ENCODE measurements at places on chromosomes 3 and 15. TPM values are rescaled to one million over a fixed set of nuclear protein-coding genes. Genes with fewer than 3 reads are reported as not detected.
A peak's percentile ranks its signal among the peaks of the same experiment; 100 is the strongest.

DNA sequence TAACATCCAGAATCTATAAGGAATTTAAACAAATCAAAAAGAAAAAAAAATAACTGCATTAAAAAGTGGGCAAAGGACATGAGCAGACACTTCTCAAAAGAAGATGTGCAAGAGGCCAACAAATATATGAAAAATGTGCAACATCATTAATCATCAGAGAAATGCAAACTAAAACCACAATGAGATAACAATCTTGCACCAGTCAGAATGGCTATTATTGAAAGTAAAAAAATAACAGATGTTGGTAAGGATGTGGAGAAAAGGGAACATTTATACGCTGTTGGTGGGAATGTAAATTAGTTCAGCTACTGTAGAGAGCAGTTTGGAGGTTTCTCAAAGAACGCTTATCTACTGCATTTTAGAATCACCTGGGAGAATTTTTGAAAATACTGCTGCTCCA lies 186.1 kb downstream of the OTOL1 start:
- DNase-seq, result no peak

DNA sequence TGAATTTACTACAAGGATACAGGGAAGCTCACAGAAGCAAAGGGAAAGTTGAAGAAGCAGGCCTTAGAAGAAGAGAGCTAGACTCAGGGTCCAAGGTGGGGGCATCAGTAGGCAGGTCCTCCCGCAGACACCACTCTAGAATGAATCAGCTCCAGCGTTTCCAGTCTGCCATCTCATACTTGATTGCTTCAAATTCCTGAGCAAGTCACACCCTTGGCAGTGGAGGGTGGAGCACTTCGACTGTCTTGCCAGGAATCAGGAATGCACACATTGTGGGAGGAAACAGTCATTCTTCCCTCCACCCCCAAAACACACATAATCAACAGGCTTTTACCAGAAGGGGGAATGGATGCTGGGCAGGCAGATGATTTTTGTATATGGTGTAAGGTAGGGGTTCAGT lies 78.5 kb downstream of the CHCHD6 start:
- DNase-seq, result peak; percentile 78

Gene TRPC1
- total RNA-seq, result 29.7 TPM

GRCh38 chr15:36942248-36942827 lies 158.0 kb downstream of the MEIS2 start:
- no peak for DNase-seq

DNA sequence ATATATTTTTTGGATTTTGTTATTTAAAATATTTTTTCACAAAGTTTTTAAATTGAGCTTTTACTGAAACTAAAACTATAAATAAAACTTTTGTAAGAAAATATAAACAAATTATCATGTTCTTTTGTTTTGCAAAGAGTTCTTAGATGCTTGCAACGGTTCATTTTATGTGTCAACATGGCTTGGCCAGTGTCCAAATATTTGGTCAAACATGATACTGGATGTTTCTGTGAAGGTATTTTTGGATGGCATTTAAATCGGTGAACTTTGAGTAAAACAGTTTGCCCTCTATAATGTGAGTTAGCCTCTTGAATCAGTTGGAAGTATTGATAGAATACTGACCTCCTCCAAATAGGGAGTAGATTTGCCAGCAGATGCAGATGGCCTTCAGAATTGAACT lies 612.6 kb upstream of the NECTIN3 start:
- no peak for DNase-seq

DNA sequence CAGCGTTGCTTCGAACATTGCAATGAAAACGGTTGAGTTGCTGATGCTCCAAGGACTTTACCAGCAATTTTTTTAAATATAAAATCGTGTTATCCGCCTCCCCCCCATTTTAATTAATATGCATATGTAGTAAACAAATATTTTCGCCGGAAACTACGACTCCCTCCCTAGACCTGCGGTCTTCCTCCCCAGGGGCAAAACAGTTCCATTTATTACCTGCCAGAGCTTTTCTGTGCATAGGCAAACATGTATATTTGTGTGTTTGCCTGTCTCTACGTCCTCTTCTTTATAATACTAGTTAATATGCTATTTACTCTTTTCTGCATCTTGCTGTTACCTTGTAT lies 593 bp upstream of the RSL24D1 start:
- no peak for DNase-seq

Gene GOLGB1
- 5.0 TPM for total RNA-seq

- no peak for DNase-seq
Observed at GRCh38 chr15:29473621-29474105, 204.0 kb upstream of the NSMCE3 start.

DNA sequence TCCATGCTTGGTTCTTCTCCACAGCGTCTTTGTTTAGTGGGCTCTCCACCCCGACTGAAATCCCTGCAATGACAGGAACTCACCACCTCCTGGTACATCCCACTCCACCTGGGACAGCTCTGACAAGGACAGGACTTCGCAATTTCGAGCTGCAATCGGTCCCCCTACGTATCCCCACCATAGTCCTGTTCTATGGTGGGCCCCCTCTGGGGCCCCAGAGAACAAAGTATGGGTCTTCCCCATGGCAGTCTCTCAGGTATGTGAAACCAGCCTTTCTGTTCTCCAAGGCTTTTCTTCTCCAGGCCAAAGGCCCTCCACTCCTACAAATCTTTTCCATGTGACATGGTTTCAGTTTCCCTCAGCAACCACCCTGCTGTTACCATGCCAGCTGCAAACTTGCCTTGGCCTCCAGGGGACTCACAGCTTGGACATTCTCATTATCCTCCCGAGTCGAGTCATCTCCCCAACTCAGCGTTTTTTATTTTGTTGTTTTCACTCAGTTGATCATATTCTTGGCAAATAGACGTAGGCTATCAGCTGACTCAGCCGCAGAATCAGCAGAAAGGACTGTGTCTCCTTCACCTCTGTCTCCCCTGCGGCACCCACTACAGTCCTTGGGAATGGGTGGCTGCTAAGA lies 233.3 kb downstream of the OPA1 start:
- peak; percentile 77 for DNase-seq

GRCh38 chr3:55860049-55860721 lies 373.1 kb upstream of the WNT5A start:
- no peak for DNase-seq

GRCh38 chr3:54366839-54367238 lies 244.5 kb downstream of the CACNA2D3 start:
- DNase-seq, result no peak

DNA sequence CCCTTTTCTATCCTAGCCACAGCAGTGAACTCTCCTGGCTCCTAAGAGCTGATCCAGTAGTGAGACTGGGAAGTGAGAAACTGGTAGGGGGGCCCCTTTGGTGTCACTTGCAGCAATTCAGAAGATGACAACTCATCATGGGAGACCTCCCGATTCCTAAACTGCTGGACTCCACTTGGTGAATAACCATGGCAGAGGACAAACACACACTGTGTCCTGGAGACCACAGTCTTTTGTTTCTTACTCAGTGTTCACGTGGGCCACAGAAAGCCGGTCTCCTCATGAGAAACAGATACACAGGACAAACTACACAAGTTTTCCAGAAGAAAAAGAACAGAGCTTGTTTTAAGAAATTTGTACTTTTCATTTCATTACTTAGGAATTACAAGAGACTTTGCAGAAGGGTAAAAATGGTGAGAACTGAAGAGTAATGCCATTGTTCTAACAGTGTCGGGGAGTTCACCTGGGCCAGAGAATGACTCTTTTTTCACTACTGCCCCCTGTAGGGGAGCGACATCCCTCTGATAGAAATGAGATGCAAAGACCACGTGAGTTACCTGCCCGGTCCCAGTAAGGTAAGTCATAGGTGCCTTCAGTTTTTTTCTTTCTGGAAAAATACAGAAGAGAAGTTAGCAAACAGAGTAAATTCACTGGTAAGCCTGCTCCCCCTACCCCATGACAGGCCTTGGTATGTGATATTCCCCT lies 38.1 kb downstream of the ST3GAL6 start:
- DNase-seq, result no peak

- DNase-seq, result no peak
Observed at GRCh38 chr3:159007331-159007730, 205.5 kb downstream of the MFSD1 start.

Gene ADAMTS17
- not detected for total RNA-seq

Gene CDCP1
- total RNA-seq, result 11.3 TPM

Gene HIGD2B
- not detected for total RNA-seq

DNA sequence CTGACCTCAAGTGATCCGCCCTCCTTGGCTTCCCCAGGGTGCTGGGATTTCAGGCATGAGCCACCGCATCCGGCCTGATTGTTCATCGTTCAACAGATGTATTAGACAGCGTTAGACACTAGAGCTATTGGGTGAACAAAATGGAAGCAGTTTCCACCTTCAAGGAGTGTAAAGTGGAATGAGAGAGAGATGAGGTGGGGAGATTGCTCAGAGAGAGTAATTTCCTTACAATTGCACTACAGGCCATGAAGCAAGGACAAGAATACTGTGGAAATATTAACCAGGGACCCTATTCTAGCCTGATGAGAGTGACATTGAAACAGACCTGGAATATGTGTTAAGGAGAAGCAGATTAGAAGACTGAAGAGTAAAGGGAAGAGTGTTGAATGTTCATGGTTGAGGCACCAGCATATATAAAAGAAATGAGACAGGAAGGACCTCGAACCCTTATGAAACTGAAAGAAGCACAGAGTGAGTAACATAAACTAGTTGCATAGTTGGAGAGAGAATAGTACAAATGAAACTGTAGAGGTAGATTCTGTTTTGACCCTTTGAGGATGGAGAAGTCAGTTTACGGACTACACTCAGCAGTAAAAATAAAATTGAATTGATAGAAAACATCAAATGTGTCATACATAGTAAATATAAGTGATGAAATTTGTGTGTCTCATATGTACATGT lies 7.2 kb downstream of the RTF1 start:
- DNase-seq, result no peak

DNA sequence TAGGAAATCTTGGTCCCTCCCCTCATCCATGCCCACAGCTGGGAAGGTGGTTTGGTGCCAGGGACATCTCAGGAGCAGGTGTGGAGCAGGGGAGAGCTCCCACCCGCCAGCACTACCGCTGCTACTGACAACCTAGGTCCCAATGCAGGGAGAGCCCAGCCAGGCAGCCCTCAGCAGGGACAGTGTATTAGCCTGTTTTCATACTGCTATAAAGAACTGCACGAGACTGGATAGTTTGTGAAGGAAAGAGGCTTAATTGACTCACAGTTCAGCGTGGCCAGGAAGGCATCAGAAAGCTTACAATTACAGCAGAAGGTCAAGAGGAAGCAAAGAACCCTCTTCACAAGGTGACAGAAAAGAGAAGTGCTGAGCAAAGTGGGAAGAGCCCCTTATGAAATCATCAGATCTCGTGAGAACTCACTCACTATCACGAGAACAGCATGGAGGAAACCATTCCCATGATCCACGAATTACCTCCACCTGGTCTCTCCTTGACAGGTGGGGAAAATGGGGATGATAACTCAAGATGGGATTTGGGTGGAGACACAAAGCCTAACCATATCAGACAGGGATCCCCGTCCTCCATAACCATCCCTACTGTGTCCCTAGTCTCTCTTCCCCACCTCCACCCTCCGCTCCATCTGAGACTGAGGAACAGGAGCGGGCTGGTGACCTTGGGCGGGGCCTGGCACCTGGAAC lies 218.6 kb downstream of the TBC1D2B start:
- DNase-seq, result no peak

Gene SLC28A1
- not detected for total RNA-seq

Gene PLA2G4E
- not detected for total RNA-seq

- DNase-seq, result peak; percentile 58
Observed at GRCh38 chr3:122942937-122943827, 84.4 kb downstream of the SEMA5B start.

DNA sequence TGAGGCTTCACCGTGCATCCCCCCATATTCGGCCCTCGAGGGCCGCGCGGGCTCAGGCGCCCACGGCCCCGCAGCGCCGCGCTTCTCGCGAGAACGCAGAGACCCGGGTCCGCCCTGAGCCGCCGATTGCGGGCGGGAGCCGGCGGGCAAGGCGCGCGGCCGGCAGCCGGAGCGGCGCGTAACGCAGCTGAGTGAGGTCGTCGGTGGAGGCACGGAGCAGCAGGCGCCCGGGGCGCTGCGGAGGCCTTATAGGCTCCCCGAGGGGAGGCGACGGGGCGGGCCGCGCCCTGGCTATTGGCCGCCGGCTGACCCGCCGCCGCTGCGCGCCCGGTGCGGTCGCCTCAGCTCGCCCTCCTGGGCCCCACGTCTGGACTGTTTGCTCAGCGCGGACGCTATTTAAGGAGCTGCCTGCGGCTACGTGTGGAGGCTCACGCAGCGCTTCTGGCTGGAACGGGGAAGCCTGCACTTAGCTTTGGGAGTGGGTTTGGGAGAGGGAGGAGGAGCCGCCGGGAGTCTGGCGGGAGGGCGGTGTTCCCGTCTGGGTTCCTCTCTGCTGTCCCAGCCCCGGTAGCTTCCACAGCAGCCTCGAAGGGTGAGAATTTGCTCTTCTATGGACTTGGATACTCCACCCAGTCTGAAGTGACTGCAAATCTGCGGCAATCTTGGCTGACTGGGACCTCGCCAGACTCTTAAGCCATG lies at the start of gene PLOD2:
TSS of gene PLOD2 (minus strand) at position 221 of the 699 bp plus-strand sequence. CDS start at position 26, 195 bp downstream.
- peak; percentile 97 for DNase-seq

DNA sequence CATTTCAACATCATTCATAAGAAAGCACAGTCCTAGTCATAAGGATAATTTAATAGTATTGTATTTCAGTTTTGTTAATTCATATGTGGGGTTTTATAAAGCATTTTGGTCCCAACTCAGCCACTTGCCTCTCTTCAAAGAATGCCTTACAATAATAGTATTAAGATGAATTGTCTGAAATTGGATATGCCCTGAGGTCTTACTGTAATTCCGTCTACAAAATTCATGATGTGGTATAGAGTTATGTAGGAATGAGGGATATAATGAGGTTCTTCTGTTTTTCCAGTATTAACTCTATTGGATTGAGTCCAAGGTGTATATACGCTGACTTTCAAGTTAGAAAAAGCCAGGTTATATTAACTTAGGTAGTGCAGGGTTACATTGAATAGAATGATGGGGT lies 177.0 kb downstream of the GOLIM4 start:
- no peak for DNase-seq

Gene ACAN
- total RNA-seq, result not detected

Gene OSTN
- total RNA-seq, result not detected

DNA sequence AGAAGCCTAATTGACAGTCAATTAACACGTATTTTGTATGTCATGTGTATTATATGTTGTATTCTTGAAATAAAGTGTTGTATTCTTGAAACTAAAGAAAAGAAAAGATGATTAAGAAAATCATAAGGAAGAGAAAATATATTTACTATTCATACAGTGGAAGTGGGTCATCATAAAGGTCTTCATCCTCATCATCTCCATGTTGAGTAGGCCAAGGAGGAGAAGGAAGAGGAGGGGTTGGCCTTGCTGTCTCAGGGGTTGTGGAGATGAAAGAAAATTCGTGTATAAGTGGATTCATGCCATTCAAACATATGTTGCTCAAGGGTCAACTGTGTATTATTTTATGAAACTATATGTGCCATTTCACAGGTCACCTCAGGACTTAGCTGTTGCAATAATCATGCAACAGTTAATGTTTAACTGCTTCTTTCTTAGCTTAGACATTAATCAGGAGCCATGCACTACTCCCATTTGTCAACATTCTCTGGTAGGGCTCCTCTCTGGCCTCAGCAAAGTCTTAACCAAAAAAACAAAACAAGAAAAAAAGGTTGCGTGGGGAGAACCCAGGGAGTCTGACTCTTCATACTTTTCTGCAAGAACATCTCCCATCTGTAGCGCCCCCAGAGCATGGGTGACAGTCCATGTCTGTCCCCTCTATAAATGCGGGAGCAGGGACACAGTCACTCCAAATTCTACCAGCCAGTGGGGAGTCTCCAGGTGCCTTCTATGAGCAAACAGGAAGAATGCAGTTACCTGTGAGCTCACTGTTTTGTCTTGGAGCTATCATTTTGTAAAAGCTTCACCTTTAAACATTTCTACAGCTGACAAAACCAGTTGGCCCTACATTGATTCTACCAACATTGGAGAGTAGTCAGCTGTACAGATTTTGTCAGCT lies 19.9 kb upstream of the LRRC2 start:
- DNase-seq, result peak; percentile 23

Gene PLCH1
- 5.6 TPM for total RNA-seq

Gene NPAP1
- not detected for total RNA-seq

Data from Caki2 (cell line).